ENCODE measurements at places on chromosomes 4 and X.
A peak's percentile ranks its signal among the peaks of the same experiment; 100 is the strongest.

GRCh38 chr4:185112104-185112503 is 31.0 kb upstream of the SLC25A4 start:
- peak; percentile 97 for DNase-seq

DNA sequence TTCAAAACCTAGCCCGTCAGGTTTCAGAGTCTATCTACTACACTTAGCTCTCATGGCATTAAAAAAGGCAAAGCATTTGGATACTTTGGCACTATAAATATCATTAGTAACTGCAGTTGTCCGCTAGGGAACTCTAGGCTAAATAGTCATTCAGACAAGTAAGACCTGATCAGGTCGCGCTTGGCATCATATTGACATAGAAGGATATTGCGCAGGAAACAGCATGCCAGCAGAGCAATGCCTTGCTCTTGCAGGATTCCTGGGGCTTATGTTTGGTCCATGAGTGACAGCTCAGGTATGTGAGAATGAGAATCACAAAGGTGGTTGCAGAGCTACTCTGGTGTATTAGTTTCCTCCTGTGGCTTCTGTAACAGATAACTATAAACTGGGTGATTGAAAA is 62.7 kb downstream of the KDM6A start:
- DNase-seq = no peak

DNA sequence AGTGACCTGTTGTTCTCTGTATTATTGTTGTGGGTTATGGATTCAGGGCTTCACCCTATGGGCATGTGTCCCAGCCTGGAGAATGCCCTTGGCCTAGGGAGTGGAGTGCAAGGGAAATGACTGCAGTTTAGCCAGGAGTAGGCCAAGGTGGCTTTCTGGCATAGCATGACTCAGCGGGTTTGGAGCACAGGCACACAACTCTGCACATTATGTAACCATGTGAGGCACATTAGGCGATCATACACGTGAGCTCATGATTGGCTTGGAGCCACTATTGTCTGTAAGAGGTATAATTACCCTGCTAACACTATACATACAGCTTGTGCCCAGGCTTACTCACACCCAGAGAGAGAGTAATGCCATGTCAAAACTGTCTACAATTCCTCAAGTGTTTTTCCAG is 35.1 kb upstream of the TACR3 start:
- peak; percentile 0 for DNase-seq

GRCh38 chr4:99529228-99529627 is 18.4 kb downstream of the C4orf17 start:
- peak; percentile 6 for DNase-seq

DNA sequence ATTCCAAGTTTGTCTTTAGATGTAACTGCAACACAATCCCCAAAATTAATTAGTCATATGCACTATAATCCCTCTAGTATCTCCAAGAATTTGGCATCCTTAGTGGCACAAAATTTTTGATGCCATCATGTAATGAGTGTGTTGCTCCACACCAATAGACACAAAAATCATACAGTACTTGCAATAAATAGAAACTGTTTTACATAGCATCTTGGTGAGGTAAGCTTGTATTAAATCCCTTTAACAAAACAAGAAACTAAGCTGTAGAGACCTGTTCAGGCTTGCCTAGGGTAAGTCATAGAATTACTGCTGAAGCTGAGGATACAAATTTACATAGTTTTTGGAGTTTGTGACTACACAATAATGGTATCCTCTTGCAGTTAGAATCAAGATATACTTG is 64.5 kb upstream of the PRSS12 start:
- no peak for DNase-seq

DNA sequence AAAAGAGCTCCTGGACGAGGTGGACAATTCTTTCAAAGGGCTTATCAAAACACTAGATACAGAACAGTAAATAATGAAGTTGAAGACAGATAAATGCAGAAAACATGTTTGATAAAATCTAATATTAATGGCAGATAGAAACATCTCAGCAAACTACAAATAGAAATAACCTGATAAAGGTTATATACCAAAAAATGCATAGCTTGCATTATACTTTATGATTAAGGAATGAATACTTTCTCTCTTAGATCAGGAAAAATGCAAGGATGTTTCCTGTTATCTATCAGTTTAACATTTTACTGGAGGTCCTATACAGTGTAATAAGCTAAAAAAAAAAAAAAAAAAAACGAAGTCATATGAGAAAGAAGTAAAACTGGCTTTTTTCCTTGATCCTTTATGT is 304.5 kb upstream of the CXorf51A start:
- no peak for DNase-seq

DNA sequence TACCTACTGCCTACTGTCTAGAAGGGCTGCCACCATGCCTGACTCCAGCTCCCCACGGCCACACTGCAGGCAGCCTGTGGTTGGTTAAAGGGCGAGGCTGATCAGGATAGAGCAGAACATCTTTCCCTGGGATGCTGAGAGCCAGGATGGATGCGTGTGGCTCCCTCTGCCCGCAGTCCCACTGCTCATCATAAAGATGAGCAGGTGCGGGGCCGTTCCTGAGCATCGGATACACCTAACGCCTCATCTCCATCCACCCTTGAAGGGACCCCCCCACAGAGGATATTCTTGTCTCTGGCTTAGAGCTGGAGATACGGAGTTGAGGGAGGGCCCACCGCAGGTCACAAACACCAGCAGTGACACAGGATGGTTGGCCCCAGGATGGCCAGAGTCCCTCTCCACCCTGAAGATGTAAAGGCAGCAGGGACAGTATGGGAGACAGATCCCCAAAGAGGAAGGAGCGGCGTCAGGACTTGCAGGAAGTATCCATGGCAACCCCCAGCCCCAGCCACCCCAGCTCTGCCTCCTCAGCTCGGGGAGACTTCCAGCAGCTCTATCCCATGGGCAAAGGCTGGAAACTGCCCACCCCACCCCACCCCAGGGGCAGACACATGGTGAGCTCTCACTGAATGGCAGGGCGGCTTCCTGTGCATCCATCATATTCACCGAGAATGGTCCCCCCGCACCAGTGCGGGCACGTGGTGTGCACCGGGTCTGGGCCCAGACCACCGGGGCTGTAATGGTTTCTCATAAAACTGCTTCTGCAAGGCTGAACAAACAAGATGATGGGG is 19.3 kb downstream of the PPP2R2C start:
- no peak for DNase-seq

DNA sequence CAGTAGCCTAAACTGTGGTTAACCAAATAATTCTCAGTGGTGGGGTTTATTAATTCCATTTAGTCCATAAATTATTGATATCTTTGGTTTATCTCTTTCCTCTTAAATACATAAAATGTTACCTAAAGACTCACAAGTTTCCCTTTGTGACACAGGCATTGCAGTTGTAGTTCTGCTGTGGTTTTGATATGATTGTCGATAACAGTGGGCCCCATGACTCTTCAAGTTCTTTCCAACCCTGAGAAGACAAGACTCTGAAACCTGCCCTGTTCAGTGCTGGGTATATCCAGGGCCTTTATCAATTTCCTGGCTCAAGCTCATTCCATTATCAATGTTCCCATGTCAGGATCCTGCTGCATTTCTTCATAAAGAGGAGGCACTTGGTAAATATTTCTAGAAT is 117.9 kb upstream of the TBC1D9 start:
- DNase-seq = no peak

All from fibroblast of pulmonary artery (primary cell).